Natural killer cell (primary cell): ENCODE measurements at places on chromosomes 3 and 15.

- no peak for DNase-seq
These were observed 29.4 kb upstream of the LDHAL6B start for GRCh38 chr15:59177317-59177660.

DNA sequence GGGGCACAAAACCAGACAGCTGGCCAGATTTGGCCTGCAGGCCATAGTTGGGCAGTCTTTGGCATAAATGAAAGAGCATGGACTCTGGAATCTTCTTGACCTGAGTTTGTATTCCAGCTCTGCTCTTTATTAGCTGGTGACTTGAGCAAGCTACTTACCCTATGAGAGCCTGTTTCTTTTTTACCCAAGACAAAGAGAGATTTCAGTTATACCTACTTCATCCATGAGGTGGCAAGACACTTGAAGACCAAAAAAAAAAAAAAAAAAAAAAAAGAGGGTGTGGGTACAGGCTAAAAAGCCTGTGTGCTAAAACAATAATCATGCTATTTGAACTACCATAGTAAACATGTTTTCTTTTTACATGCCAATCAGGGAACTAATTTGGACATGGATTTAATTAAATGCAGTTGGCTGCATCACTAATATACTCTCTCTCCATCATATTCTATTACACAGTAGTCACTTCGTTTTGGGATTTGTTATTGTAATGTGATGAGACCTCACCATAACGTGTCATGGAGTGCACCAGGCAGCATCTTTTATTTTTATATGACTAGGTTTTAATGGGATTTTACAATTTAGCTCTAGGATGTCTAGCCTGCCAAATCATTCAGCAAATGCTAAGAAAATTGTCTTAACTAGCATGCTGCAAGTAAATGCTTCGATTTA, 109.2 kb upstream of the FHIT start:
- DNase-seq: no peak

DNA sequence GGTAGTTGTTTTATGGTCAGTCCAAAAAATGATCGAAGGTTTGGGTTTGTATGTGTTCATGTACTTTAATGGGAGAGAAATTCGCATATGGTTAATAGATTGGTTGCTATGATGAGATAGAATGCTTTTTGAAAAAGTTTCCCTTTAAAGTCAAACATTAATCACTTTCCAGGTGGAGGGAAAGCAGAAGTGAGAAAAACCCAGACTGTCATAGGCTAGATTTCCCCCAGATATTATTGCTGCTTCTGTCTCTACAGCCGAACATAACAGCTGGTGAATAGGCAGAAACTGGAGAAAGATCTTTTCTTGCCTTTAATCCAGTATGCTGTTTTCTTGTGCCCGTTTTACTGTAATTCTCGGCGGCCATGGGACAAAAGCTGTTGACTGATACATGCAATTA, 287.6 kb downstream of the SOX2 start:
- no peak for DNase-seq

- no peak for DNase-seq
These were observed 37.9 kb downstream of the MYO5C start for GRCh38 chr15:52257734-52258062.

DNA sequence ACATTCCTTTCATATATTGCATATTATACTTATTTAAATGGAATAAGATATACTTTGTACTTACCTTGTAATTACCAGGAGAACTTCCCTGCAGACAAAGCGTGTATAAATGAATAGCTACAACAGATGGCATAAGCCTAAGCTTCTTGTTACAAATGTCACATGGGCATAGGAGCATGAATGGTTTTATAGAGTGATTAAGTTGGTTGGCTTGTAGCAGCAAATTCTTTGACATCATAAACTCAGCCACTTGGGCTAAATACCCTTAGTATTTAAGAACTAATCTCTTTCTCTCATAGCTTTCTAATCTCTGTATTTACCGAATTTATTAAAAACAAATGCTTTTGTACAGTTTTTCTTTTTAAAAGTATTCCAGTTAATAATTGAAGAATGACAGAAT, at the start of gene UBAP1L:
UBAP1L (minus strand) TSS at position 115 of the 400 bp plus-strand sequence. CDS start 8,985 bp downstream, outside the sequence.
- no peak for DNase-seq

GRCh38 chr3:111762537-111762936, 96.5 kb upstream of the PHLDB2 start:
- no peak for DNase-seq

GRCh38 chr15:23647421-23648370, at the start of gene MAGEL2:
Gene MAGEL2, minus strand, starts transcription at chr15:23647867. Its CDS starts 125 bp downstream, at chr15:23647742.
- no peak for DNase-seq

DNA sequence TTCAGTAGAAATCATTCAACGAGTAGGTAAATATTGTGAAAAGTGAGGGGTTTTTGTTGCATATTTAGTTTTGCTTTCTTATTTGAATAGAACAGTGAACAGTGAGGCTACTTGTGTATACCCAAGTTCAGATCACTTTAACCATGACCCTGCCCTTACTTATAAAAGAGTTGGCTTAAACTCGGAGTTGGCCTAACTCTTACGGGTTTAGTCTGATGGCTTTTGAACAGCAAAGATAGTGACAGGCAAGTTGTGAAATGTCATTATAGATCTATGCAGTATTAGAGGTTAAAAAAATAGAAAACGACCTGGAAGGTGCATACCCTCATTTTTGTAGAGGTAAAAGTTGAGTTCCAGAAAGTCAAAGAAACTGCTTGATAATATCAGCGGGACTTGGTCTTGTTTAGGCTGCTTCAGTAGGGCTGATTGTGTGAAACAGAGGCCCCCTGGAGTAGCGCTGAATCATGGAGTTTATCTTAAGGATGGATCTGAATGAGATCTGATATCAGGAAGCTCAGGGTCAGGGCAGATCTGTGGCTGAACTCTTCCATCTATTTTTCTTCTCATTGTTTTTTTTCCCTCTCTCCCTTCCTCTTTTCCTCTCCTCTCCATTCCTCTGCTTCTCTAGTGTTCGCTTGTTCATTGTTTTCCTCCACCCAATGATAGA, 359.8 kb downstream of the LPP start:
- DNase-seq: no peak

DNA sequence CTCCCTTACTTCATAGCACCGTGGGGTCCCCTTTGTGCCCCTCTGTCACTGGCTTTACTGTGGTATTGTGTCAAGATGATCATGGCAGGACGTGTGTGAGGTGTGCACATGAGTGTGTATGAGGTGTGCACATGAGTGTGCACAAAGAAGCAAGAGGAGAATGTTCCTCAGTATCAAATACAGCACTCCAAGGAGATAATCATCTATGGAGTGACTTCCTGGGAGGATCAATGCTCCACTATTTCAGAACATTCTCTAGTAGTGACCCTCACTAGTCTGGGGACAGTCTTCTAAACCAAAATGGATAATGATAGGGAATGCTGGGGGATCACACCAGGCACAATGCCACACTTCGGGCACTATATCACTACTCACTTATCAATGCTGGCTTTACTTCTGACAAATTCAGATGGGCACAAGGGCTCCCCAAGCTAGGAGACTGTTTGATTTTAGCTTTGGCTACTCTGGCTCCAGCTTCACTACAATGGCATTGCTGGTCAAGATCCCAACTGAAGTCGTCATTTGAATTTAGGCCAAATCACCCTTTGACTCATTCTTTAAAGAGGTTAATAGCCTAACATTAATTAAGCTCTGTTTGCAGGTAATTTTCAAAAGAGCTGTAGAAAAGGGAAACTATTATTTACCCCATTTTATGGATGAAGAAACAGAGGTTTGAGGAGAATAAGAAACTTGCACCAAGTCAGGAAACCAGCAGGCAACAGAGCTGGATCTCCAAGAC, 124.1 kb downstream of the THRB start:
- no peak for DNase-seq

GRCh38 chr3:123952844-123953520, 8.0 kb downstream of the CCDC14 start:
- no peak for DNase-seq

- DNase-seq: no peak
These were observed 50.1 kb upstream of the STT3B start for GRCh38 chr3:31482493-31483200.

- no peak for DNase-seq
These were observed 322.9 kb downstream of the ERC2 start for GRCh38 chr3:56145410-56145809.

GRCh38 chr3:113532698-113533533, 561 bp downstream of the SIDT1 start:
- peak; percentile 74 for DNase-seq

DNA sequence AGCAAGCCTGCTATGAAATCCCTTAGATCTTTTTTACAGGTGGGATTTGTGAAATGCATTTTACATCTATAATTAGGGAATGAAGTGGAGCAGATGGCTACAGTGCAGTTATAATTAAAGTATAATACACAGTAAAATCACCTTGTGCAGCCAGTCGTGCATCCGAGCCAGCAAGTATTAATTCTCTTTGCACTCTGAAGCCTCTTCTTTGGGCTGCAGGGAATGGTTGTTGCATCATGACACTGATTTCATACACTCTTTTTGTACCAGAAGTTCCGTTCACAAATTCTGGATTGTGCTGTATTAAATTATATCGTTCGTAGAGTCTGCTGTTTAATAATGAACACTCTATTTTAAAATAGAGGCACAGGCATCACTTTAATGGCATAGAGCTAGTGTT, 28.7 kb upstream of the TP63 start:
- DNase-seq: no peak

GRCh38 chr15:72515591-72516389, 41.7 kb downstream of the ARIH1 start:
- no peak for DNase-seq

DNA sequence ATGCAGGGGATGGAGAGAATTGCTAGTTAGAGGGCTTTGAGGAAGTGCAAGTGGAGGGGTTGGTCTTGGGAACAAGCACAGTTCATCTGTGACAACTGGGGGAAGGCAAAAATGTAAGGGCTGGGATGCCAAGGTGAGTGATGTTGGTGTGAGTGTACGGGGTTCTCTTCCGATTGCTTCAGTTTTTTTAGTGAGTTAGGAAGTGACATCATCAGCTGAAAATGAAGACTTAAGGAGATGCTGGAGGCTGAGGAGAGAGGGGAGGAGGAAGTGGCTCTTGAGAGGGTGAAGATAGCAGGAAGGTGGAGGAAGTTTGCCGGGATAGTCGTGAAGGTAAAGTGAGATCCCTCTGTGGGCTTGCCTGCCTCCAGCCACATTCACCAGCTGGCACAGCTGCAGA, 12.7 kb downstream of the TICRR start:
- no peak for DNase-seq

DNA sequence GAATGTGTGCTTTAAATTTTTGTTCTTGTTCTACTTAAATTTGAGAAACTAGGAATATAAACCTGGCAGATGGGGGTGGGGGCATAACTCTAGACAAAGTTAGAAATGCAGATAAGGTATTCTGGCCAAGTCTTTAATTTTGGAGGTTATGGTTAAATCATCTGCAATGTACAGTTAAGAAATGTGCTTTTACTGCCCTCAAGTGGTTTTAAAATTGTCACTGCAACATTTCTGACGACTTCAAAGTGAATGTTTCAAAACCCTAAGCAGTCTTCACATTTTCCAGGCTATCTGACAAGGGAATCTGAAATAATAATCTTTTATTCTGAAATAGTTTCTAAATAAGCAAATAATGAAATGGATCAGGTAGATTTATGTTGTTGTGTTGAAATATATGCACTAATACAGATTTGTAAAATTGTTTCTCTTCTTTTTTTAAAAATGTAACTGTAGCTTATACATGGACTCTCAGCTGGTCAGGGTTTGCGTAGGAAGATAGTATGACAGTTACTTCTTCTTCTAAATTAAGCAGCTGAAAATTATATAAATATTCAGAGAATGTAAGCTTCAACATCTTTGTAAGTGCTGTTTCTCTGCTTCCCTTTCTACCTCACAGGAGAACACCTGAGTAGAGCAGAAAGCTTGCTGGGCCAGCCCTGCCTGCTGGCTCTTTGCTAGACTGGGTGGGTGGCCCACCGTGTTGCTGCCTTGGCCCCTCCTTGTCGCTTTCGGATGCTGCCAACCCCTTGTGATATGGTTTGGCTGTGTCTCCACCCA, 45.0 kb downstream of the SUCNR1 start:
- DNase-seq: no peak

- no peak for DNase-seq
These were observed 16.0 kb upstream of the EID1 start for GRCh38 chr15:48861813-48862431.

DNA sequence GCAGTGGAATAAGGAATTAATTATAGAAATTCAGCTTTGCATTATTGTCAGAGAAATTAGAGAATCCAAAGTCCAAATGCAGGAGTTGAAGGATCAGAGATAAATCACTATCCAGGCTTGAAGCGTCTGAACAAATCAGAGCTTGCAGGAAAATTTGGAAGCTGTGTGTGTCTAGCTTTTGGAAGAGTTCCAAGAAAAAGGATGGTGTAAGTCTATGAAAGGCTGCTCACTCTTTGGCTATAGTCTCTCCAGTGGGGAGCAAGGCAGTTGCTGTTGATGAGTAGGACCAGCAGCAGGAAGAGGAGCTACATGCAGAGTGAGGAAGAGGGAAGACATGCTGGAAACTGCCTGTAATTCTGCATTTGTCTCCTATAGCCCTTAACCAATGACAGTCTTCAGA, 464.3 kb upstream of the GRM7 start:
- no peak for DNase-seq

DNA sequence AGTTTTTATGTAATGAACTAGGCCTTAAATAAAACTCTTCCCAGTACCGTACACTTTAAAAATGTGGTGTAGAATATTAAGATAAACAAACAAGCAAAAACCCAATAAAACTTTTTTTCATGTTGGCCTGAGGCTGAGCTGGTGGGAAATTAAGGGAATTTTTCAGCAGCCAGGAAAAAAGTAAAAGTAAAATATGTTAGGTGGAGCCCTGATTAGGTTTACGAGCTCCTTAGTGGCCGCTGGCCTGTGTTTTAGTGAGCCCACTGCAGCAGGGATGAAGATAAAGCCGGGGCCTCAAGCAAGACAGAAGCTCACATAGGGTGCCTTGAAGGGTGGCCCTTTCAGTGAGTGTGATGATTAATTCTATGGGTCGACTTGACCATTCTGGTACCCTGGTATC, 16.1 kb upstream of the ARL14 start:
- DNase-seq: no peak

GRCh38 chr3:11290743-11291680, 18.8 kb downstream of the ATG7 start:
- peak; percentile 34 for DNase-seq

DNA sequence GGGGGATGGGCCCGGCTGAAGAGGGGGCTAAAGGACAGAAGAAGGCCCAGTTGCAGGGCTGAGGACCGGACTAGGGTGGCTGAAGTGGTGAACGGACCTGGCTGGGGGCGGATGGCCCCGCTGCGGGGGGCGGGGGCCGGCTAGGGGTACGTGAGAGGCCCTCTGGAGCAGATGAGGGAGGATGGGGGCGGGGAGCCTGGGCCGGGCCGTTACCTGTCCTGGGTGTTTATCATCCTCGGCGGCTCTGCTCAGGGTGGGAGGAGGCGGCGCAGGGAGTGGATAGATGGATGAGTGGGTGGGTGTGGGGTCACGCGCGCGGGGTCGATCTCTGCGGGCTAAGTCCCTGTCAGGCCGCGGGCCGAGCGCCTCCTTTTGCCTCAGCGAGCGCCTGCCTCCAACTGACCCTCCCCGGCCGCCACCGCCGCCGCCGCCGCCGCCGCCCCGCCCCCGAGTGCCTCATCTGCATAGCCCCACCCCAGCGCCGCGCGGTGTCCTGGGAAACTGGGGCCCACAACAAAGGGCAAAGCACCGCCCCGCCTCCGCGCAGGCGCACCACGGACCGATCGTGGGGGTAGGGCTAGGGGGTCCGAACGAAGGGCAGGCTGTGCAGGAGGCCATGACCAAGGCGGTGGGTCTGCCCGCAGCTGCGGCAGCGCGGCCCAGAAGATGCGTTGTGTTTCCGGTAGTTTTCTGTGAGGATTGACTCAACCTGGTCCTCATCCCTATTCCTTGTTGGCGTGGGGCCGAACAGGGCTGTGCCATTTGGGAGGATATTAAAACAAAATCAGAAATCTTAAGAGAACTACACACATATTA, 72.4 kb downstream of the RBPMS2 start:
- DNase-seq: peak; percentile 95
